Dorsolateral prefrontal cortex (tissue), 122 donors: ENCODE measurements at places on chromosomes 5 and 9.

DNA sequence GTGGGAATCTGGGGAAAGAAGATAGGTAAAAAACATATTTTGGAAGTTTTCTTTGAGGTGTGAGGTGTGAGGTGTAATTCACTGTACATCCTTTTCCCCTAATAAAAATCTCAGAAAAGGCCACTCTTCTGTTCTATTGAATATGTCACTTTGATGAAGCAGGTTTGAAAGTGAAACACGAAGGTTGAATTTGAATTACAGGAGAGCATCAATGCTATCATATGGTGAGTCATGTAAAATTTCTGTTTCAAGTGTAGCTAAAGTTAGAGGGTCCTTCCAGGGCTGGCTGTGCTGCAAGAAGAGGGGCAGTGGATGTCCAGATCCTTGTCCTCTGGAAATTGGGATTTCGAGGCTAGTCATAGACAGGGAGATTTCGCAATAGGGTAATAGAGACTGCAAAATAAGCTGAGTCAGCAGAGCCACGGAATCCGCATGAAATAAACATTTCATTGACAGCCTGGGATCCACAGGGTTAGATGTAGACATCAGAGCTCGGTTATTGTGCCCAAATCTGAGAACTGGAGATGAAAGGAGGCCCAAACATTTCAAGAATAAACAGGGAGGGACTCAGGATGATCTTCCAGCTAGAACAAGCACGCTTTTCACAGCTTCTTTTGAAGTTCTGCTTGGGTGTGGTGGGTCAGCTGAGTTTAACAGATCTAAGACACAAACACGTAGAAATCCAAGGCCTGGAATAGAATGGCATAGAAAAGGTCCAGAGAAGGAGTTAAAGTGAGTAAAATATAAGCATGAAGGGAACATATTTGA lies 194.4 kb upstream of the CDKN2B start:
- DNase-seq, result no peak

DNA sequence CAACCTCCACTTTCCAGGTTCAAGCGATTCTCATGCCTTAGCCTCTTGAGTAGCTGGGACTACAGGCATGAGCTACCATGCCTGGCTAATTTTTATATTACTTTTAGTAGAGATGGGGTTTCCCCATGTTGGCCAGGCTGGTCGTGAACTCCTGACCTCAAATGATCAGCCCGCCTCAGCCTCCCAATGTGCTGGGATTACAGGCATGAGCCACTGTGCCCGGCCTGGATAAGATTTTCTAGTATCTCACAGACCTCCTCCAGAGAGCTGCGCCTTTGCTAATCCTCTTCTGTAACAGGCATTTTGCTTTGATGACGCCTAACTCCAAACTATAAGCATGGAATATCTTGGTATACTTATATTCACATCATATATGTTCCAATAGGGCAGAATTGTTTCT lies 99.4 kb downstream of the FSTL4 start:
- DNase-seq, result no peak

DNA sequence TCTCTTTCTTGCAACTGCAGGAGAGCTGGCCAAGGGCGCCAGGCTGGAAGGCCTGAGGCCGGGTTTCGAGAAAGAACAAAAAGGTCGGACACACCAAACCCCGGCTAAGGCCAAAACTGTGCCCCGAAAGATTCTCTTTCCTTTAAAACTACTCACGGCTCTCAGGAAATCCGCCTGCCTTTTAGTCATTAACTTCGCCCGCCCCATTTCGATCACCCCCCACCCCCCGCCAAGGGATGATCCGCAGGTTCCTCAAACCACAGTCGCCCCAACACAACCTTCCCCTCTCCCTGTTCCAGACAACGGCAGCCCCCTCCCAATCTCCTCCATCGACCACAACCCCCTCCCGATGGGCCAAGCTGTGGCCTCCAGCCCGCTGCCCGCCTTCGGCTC lies 536 bp downstream of the FEM1C start:
- DNase-seq, result peak; percentile 46

DNA sequence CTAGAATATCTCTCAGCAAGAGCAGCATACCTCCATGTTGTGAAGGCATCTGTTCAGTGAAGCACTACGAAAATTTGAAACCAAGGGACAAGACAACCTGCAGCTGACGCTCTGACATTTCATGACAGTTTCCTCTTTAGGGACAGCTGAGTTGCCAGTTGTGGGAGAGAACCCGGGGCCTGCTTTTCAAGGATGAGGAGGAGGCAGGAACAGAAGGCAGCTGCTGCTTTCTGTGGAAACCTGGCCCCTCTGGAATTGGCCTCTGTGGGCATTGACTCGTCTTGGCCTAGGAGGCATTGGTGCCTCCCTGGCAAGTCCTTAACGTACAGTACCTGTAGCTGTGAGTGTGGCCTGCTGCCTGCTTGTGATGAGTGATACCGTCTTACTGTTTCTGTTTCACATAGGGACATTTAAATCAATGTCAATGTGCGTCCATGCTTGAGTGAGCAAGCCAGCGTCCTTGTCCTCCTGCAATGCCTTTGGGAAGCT lies 21.6 kb downstream of the SLC46A2 start:
- DNase-seq, result no peak

DNA sequence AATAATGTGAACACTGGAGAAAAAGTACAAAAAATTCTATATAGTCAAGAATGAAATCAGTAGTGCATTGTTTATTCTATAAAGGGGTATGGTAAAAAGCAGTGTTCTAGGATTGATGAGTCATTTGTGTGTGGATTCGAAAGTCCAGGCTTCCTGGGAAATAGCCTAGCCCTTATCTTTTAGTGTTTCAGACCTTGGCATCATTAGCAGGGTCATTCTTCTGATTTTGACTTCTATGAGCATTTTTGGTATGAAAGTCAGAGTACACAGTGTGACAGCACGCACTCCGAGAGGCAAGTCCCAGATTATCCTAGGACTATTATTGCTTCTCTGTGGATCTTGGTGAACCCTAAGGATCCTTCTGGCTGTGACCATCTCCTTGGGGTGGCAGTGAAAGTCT lies 16.9 kb downstream of the PCSK5 start:
- DNase-seq, result no peak

DNA sequence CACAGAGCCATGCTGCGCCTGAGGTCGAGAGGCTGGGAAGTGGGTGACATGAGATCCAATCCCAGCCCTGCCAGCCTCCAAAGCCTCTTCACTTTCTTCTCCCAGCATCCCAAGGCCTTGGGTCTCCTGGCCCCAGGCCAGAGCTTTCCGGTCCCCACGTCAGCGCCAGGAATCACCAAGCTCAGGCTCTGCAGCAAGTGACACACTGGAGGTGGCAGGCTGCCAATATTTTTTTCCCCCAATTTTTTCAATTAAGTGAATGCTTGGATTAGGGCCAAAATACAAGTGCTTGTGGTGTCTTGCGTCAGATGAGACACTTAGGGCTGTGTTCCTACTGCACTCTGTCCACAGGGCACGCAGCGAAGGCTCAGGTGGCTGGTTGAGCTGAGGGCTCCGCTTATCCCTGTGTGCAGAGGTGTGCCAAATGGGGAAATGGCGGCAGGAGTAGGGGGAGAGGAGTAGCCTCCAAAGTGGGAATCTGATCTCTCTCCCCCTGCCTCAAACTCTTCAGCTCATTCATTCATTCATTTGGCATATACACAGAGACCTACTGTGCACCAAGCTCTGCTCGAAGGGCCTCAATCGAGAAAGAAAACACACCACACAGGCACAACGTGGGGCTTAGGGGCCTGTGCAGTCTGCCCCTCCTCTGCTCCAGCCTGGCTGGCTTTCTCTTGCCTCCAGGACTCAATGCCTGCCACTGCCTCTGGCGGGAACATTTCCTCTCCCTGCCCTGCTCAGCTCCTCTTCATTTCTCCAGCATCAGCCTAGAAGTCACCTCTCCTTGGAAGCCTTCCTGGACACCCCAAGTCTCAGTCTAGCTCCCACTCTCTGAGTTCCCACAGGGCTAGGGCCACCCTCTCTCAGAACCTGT lies 16.6 kb downstream of the SH3PXD2B start:
- no peak for DNase-seq

- DNase-seq, result no peak
Measured at GRCh38 chr9:24939109-24939850, 393.6 kb upstream of the IZUMO3 start.

- no peak for DNase-seq
Measured at GRCh38 chr9:136441191-136441680, 1.6 kb upstream of the INPP5E start.

- no peak for DNase-seq
Measured at GRCh38 chr5:145347026-145347616, 488.0 kb downstream of the PRELID2 start.

- DNase-seq, result no peak
Measured at GRCh38 chr5:65037831-65038815, 269.4 kb downstream of the CWC27 start.

- DNase-seq, result no peak
Measured at GRCh38 chr5:149694007-149694406, 36.1 kb upstream of the PPARGC1B start.
